ENCODE measurements at places on chromosomes 12 and 14. TPM values are rescaled to one million over a fixed set of nuclear protein-coding genes. Genes with fewer than 3 reads are reported as not detected.

Gene DPF3
- 0.46 TPM for polyA plus RNA-seq

Gene FAM90A1
- polyA plus RNA-seq: 0.37 TPM

Gene PXMP2
- 6.3 TPM for polyA plus RNA-seq

Gene SYT10
- polyA plus RNA-seq: not detected

Gene KLRC3
- 2.6 TPM for polyA plus RNA-seq

Gene LRRC10
- polyA plus RNA-seq: 0.05 TPM

Gene EID3
- 7.8 TPM for polyA plus RNA-seq

Gene RNF31
- polyA plus RNA-seq: 105 TPM

Gene RAPGEF3
- 20.9 TPM for polyA plus RNA-seq

All from thymus (tissue), 14 donors.